CD4-positive, alpha-beta T cell treated with Interleukin-21 for 1 hour (primary cell): ENCODE measurements at places on chromosomes 11 and 22.
A peak's percentile ranks its signal among the peaks of the same experiment; 100 is the strongest.

GRCh38 chr11:103420593-103420992, 311.4 kb downstream of the DYNC2H1 start:
- no peak for DNase-seq

DNA sequence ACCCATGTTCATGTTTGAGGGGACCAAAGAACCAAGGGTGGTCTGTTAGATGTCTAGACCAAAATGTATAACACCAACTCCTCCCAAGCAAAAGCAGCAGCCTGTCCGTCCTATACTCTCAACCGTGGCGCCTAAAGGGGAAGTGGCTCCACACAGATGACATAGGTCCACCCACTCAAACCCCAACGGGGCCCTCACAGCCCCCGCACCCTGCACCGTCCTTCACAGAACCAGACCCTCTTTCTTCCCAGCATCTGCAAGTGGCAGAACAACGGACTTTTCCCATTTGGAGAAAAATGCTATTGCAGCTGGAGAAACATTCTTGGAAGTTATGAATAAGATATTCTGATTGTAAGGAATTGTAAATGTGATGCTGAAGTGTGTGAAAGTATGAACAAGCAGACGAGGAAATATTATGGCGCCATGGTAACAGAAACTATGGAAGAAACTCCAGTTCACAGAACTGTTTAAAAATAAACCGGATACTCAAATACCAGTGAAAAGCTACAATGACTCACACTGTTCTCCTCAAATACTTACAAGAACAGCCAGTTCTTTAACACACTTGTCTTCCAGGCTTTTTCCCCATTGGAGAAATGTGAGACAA, 76.5 kb upstream of the ARFGAP3 start:
- DNase-seq = peak; percentile 21

DNA sequence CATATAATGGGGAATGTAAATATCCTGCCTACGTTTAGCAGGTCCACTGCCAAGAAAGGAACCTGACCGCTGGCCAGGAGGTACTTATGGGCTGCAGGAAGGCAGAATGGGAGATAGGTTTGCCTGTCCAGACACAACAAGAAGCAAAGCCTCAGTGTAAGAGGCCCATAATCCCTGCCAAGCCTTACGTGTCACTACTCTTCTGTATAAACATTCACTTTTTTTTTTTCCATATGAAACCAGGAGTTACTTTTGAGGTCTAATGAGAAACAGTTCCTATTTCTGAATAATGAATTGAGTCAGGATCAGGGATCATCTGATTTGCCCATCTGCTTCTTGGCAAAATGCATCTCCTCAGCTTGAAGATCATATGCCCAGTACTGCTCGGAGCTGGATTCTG, 230.2 kb downstream of the NTM start:
- no peak for DNase-seq

DNA sequence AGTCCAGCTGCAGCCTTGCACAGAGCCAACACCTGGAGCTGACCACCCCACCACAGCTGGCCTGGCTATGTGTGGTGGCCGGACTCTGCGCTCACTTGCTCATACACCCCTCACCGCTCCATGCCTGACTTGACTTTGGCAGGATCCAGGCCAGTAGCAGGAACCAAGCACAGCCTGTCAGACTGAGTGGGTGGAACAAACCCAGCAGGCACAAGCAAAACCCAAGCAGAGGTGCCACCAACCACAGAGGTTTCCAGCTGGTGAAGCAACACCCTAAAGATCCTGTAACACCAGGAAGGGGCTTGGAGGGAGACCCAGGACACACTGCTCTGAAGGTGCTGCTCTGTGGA, 44.9 kb upstream of the WNT11 start:
- DNase-seq = no peak

DNA sequence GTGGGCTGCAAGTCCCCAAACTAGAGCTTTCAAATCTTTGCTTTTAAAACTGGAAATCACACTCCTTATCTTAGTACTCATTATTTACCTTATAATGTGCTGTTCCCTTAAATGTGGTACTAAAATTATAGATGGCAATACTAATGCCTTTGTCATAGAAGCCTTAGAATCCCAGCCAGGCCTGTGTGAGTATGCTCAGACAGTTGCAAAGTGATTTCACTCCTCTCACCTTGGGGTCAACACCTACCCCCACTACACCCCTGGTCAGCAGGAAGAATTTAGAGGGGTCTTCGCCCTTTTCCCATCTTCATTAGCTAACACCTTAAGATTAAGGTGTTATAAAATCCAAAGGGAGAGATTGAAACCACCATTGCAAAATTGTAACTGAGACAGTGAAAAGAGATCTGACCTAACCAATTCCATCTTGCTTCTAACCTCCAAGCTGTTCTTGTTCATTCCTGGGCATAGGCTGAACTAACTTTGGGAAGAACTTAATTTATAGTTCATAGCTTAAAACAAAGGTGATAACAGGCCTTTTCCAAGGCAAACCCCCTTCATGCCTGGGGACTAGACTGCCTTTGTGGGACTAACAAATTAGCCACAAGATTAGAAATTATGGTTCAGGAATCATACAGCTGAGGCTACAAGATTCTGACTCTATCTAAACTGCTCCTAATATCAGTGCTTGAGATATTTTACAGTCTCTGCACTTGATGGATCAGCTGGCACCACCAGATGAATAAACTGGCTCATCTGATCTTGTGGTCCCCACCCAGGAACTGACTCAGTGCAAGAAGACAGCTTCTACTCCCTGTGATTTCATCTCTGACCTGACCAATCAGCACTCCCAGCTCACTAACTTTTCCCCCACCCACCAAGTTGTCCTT, 10.4 kb upstream of the MRPL17 start:
- peak; percentile 70 for DNase-seq

GRCh38 chr11:71453918-71454304, 908 bp downstream of the NADSYN1 start:
- no peak for DNase-seq

DNA sequence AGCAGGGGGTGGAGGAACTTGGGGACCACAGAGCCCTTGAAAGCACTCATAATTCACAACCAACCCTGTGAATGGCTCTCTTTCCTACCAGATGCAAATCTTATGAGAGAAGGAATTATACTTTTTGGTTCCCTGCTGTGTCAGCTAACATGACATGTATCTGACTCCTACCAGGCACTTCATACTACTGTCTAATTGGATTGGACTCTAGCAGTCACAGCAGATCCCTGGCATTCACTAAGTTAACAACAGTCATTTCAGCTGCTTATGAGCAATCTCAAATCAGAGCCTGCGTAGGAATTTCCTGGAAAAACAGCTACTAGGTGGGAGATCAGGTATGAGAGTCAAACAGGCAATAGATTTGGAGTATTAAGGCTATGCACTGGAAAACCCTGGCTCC, 11.1 kb upstream of the ENDOD1 start:
- DNase-seq = no peak

- DNase-seq = no peak
Observed at GRCh38 chr11:79026803-79027445, 413.9 kb downstream of the TENM4 start.
